ENCODE measurements at places on chromosomes 16 and 17.

GRCh38 chr16:53680756-53681155, 22.9 kb downstream of the RPGRIP1L start:
- no peak for DNase-seq

DNA sequence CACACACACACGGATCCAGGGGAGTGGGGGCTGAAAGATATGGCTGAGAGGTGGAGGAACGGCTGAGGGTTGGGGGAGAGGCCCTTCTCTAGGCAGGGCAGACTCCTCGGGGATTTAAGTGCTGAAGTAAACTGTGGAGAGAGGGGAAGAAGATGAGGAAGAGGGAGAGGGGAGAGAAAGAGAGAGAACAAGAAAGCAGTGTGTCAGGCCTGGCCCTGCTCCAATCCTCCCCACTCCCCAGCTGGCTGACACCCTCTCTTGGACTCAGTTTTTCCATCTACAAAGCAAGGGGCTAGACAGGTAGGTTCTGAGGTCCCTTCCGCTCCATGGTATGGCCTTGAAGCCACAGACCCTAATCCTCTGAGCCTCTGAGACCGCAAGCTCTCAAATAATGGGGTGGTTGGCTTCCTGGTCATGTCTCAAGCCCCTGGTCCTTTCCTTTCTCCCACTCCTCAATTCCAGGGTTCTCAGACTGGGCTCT, 2.0 kb downstream of the VAMP2 start:
- DNase-seq = no peak

DNA sequence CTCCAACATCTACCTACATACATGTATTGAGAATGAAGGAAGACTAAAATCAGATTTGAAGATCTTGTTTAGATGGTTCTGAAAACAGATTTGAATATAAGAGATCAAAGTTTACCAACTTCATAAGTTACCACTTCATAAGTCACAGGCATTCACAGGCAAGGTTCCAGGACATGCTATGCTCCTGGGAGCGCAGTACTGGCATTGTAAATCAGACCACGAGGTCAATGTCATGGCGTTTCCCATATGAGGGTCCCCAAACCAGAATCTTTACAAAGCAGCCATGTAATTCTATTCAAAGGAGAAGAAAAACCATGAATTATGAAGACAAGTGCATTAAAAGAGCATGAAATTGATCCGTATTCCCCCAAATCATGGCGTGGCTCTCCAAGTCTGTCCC, 3.0 kb downstream of the CDH11 start:
- no peak for DNase-seq

- DNase-seq = no peak
Observed at GRCh38 chr16:79317521-79317920, 283.0 kb downstream of the MAF start.

- DNase-seq = no peak
Observed at GRCh38 chr17:31211352-31212012, 85.6 kb downstream of the OMG start.

GRCh38 chr17:17661834-17662385, 19.3 kb upstream of the RAI1 start:
- no peak for DNase-seq

DNA sequence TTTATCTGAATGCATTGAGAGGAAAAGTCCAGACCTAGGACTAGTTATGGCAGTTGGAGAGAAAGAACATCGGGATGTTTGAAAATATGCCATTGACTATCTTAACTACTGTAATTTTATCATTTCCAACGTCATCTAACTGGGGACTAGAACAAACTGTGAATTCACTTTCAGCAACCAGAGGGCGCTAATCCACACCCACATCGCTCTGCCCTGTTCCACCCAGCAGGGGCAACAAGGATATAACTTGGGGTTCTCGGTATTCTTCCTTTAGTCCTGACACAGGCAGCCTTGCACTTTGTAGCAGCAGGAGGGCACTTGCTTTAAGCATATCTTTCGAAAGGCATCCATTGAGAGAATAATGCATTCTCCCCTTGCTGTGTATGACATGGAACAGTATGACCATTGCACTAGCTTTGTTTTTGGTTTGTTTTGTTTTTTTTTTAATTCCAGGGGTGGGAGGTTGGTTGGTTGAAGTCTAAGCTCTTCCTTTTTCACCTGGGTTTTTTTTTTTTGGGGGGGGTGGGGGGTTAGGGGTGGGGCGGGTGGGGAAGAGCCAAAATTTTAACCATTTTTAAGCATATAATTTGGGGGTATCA, 31.5 kb downstream of the SIAH1 start:
- no peak for DNase-seq

GRCh38 chr17:5247621-5248020, 13.0 kb upstream of the SCIMP start:
- DNase-seq = no peak

DNA sequence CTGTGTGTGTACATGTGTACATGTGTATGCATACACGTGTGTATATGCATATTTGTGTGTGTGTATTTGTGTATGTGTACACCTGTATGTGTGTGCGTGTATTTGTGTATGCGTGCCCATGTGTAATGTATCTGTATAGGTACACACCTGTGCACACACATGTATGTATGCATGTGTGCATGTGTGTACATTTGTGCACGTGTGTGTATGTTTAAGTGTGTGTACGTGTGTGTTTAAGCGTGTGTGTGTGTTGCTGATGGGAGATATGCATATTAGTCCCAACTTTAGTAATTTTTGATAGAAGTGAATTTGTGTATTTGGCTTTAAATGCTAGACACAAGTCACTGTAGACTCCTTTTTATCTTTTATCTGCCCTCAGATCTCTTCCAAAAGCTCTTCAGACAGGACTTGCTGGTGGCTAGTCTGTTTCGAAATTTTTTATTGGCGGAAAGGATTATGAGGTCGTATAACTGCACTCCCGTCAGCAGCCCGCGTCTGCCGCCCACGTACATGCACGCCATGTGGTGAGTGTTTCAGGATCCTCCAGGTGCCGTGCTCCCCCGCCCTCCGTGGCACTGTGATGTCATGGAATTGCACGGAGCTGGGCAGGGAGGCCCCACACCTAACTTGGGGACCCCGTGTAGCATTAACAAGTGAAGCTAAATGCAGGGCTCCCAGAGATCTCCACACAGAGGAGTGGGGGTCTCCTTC, 168.8 kb upstream of the CHMP6 start:
- no peak for DNase-seq

GRCh38 chr17:42405076-42405475, 16.8 kb upstream of the STAT3 start:
- DNase-seq = no peak

DNA sequence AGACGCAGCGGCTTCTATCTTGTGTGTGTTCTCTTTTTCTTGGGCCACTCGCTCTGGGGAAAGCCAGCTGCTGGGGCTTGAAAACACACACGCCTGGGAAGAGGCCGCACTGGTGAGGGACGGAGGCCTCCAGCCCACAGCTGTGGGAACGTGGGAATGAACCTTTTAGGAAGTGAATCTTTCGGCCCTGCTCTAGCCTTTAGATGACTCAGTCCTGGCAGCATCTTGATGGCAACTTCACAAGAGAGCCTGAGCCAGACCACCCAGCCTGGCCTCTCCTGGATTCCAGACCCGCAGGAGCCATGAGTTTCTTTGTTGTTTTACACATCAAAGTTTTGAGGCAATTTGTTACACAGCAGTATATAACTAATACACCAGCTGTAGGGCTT, 2.2 kb upstream of the PDPK1 start:
- DNase-seq = no peak

GRCh38 chr16:2473999-2474876, 689 bp upstream of the TBC1D24 start:
- no peak for DNase-seq

GRCh38 chr16:9033125-9033830, 58.2 kb upstream of the HAPSTR1 start:
- DNase-seq = no peak

- no peak for DNase-seq
Observed at GRCh38 chr17:1362964-1363363, 37.1 kb downstream of the YWHAE start.

DNA sequence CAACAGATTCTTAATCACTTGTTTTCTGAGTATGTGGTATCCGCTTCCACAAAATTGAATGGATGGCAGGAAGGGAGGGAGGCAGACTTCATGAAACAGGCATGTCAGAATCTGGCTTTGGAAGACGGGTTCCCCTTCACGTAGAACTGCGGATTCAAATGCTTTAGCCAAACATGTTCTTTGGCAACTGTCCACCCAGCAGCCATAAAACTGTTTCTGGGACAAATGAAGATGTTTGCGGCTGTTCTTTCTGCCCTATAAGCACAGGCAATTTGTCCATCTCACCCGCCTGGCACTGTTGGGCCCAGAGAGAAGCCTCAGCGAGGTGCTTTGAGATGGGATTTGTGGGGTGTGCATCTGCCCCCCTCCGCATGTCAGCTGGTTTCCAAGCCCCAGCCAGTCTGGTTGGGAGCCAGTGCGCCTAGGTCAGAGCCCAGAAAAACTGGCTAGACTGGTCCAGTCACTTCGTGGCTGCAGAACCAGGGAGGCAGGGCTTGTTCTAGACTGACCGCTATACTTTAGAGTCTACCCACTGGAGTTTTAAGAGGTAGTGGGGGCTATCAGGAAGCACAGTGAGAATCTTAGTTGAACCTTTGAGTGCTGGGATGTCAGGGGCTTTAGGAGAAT, 6.3 kb downstream of the CRHR1 start:
- no peak for DNase-seq

- no peak for DNase-seq
Observed at GRCh38 chr17:5862395-5862794, 207.8 kb upstream of the WSCD1 start.

DNA sequence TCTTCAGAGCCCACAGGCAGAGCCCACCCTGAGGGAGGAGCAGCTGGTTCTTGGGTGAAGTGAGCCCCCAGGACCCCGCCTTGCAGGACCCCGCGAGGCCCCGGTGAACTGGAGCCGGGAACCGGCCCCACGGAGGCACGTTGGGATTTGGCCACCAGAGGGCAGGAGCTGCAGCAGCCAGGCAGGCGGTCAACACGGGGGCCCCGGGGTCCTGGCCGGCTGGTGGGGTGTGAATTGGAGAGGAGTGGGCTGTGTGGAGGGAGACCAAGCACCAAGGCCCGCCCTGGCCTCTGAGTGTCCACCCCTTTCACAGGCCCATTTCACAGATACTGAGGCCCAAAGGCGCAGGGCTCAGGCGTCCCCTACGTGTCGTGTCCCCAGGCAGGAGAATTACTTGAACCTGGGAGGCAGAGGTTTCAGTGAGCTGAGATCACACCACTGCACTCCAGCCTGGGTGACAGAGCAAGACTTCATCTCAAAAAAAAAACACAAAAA, 2.2 kb downstream of the DPEP1 start:
- no peak for DNase-seq

DNA sequence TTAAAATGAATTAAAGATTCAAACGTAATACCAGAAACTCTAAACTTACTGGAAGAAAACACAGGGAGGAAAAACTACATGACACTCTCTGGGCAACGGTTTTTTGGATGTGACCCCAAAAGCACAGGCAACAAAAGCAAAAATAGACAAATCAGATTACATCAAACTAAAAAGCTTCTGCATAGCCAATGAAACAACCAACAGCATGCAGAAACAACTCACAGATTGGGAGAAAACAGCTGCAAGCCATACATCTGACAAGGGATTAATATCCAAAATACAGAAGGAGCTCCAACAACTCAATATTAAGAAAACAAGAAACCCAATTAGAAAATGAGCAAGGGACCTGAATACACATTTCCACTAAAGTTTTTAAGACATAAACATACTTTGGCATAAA, 69.2 kb upstream of the ALOX12 start:
- no peak for DNase-seq

- no peak for DNase-seq
Observed at GRCh38 chr17:47695429-47696376, 1.7 kb downstream of the TBKBP1 start.

DNA sequence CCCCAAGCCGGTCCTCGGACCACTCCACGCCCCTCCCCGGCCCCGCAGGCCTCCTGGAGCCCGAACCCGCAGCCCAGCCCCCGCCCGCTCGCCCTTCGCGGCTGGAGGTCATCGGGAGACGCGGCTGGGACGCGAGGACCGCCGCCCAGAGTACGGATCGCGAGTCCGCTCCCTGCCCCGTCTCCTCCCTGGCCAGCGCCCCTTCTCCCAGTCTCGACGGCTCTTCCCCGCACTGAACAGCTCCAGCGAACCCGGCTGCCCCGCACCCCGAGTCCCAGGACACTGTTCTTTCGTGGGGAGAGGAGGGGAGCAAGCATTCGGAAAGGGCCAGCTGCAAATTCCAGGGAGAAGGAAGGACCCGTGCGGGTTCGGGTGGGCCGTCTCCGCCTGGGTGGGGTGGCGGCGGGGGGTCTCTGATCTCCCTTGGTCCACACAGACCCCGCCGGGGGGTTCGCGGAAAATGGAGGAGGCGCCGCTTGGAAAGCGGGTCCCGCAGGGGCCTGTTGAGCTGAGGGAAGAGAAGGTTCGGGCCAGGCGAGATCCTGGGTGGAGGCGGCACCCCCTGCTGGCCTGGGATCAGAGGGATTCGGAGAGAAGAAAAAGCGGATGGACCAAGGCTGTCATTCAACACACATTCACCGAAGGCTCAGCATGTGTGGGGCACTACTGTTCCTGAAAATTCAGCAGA, 632 bp upstream of the RTN4RL1 start:
- no peak for DNase-seq

Data from retinal pigment epithelial cell (primary cell).